CD4-positive, alpha-beta memory T cell (primary cell): ENCODE measurements at places on chromosomes 4 and X. TPM values are rescaled to one million over a fixed set of nuclear protein-coding genes. Genes with fewer than 3 reads are reported as not detected.
A peak's percentile ranks its signal among the peaks of the same experiment; 100 is the strongest.

DNA sequence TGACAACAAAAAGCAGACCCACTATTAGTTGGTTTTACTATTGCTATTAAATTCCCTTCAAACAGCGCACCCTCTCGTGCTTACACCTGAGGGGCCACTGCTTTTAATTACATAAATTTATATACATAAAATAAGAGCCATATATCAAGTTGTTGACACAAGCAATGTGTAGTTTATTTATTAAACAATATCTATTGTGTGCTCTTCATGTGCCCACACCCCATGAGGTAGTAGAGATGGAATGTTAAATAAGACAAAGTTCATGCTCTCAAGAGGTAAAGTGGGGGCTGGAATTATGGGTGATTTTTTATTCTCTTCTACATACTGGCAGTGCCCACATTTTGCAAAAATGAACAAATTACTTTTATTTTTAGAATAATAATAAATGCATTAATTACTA lies 47.3 kb downstream of the KCNIP4 start:
- no peaks in the 10 kb centered on the region for H3K4me1 ChIP-seq
- H3K27me3 ChIP-seq, result no peaks in the 10 kb centered on the region
- H3K27ac ChIP-seq, result no peak overlapping the region

- peaks cover 27% of the 10 kb centered on the region for H3K4me1 ChIP-seq
- H3K4me3 ChIP-seq, result peak overlapping the region; percentile 69
- H3K27ac ChIP-seq, result peak overlapping the region; percentile 82
- DNase-seq, result no peak
- no peaks in the 10 kb centered on the region for H3K27me3 ChIP-seq
Measured at GRCh38 chrX:134373736-134374135, 86.2 kb upstream of the HPRT1 start.

The DGAT2L6 gene
- not detected for total RNA-seq

The GIMD1 gene
- not detected for total RNA-seq
